ENCODE measurements at places on chromosomes 7 and 10.
A peak's percentile ranks its signal among the peaks of the same experiment; 100 is the strongest.

GRCh38 chr10:124748953-124749645 lies 4.9 kb upstream of the FAM53B start:
- no peak for DNase-seq

DNA sequence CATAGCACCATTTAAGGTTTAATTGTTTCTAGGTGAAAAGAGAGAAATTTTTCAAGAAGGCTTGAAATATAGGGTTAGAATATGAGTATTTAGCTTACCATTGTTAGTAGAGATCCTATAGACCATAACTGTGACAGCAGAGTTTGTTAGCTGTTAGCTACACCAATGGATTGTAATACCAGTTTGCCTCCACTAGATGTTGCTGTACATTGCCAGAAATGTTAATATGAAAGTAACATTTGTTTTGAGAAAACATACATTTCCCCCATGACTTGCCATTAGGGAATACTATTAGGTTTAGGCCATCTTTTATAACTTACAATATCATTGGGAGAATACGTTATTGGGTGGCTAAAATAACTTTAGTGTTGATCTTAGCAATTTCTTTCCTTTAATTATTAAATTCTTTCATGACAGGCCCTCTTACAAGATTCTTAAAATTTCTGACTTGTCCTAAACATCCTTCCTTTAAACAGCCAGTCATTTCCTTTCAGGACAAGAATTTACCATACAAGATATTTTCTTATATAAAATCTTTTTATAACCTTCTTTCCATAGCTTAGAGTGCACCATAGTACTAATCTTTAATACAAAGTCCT lies 39.5 kb downstream of the ZNF117 start:
- DNase-seq = peak; percentile 74

- DNase-seq = peak; percentile 31
Measured at GRCh38 chr7:75993689-75994387, 557 bp downstream of the TMEM120A start.

DNA sequence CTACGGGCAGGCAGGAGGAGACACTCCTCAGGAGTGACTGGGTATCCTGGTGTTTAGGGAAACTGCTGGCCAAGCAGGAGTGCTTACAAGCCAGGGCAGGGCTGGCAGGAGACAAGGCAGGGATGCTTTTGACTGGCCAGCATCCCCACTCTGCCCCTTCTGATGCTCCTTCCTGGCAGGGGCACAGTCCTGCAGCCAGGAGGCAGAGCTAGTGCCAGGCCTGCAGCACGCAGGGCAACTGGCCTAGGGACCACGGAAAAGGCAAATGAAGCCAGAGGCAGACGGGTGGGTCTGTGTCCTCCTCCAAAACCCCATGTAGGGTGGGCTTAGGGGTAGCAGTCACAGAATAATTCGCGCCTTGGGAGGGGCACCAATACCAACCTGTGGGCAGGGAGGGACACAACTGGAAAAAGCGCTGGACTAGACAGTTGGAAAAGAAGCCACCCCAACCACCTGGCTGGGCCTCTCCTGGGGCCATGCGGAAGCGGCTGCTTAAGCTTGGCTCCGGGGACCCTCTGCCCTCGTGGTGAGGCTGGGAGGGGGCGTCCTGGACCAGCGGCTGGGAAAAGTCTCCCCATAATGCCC lies 4.8 kb downstream of the IMPDH1 start:
- peak; percentile 43 for DNase-seq

DNA sequence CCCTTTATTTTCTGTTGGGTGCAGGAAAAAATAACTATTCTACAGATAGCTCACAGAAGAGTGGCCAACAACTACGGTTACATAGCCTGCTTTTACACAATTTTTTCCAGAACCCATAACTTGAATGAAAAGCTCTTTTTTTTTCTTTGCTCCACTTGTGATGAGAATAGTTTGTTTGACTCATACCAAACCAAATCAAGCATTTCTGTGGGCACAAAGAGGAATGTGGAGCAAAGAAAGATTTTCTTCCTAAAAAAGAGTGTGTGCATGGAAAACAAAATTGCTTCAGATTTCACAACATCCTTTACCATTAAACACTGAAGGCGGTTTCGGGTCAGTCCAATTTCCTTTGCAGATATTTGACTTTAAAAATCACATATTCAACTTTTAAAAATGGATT lies 54.8 kb upstream of the RAB11FIP2 start:
- no peak for DNase-seq

Measured in PC-3 (cell line).